HEK293T (cell line): ENCODE measurements at places on chromosomes 3 and 15.

DNA sequence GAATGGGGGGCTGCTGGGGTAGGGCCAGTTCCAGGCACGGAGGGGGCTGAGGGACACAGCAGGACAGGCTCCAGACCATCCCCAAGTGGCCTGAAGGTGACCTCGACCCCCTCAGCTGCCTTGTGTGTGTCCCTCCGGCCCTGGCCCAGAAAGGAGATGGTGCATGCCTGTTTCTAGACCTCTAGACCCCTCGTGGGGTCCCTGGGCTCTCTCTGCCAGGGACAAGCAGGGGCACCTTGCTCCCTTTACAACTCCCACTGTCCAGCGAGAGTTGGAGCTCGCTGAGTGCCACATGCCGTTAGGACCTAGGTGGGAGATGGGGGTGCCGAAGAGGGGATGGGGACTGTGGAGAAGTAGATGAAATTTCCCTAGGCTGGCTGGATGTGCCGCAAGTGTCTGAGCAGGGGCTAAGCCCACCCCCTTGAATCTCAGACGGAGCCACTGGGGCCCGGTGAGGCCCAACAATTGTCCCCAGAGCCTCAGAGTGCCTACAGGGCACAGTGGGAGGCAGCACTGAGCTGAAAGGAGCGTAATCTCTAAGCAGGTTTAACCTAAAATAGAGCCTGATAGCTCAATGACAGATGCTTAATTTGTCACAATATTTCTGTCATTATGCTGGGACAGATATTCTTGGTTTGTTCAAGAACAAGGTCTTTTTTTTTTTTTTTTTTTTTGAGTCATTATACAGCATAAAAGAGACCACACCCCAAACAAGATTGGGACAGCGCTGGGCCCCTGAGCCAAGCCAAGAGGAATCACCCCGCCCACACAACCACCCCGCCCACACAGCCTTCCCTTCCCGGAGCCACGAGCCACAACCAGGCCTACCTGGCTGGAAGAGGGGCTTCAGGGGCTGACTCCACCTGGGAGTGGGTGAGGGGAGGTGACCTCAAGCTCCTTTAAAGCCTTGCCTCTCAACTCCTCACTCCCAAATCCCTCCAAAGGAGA is 23.6 kb upstream of the KLF13 start:
- peak; percentile 37 for DNase-seq

- DNase-seq: no peak
These were observed 93.8 kb downstream of the FRMD5 start for GRCh38 chr15:44101286-44101685.

DNA sequence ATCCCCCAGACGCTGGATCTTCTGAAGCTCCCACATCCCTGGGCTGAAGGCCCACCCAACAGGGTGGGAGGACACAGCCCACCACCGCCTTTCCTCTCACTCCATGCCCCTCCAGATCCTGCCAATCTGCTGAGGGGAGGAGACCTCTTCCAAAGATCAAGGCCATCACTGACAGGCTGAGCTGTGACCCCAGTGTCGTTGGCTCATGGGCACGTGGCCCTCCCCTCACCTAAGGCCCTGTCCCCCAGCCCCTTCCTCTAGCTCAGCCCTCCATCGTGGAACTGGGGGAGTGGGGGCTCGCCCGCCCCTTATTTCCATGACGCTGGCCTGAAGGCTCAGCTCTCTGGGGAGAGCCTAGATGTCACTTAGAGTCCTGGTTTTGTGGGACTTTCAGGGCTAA is 10.4 kb downstream of the C3orf18 start:
- DNase-seq: no peak

GRCh38 chr3:10694179-10694578 is 121.8 kb upstream of the SLC6A11 start:
- no peak for DNase-seq

DNA sequence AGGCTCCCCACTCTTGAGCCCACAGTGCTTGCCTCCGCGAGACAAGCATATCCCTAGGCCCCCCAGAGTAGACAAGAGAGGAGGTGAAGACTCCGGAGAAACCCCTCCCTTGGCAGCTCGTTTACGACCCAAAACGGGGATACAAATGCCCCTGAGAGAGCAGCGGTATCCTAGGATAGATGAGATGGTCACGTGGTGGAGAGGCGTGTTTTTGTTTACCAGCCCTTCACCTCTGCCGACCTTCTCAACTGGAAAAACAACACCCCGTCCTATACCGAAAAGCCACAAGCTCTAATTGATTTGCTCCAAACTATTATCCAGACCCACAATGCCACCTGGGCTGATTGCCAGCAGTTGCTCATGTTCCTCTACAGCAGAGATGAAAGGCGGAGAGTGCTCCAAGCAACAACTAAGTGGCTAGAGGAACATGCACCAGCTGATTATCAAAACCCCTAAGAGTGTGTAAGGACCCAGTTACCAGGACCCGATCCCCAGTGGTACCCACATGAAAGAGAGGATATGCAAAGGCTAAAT is 99.5 kb upstream of the OSBPL11 start:
- no peak for DNase-seq

DNA sequence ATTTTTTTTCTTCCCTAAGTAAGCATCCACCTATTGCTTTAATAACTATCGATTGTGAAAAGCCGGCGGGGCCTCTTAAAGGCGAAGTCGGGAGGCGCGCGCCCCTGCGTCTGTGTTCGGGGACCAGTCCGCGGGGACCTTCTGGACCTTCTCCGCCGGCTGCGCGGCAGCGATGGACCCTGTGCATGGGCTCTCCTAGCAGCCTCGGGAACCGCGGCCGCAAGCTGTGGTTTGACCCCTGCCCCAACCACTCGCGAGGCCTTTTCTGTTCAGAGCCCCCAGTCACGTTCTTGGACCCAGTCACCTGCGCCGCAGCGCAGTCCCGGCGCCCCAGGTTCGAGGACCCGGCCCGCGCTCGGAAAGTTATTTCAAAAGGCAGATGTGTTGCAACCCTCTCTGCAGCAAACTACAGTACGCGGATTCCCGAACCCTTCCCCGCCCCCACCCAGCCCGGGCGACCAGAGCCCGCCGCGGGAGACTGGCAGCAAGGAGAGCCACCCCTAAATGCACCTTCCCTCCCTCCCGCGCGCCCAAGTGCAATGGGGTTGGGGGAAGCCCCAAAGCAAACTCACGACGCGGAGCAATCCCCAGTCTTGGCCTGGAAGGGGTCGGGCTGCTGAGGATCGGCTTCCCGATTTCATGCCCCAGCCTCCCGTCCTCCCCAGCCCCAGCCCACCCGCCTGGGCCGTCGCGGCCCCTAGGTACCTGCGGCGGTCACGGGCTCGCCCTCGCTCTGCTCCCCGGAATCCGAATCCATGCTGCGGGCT is 684 bp downstream of the TNFAIP8L3 start:
- DNase-seq: peak; percentile 11

GRCh38 chr3:121545049-121545573 is 677 bp downstream of the POLQ start:
- DNase-seq: peak; percentile 32

DNA sequence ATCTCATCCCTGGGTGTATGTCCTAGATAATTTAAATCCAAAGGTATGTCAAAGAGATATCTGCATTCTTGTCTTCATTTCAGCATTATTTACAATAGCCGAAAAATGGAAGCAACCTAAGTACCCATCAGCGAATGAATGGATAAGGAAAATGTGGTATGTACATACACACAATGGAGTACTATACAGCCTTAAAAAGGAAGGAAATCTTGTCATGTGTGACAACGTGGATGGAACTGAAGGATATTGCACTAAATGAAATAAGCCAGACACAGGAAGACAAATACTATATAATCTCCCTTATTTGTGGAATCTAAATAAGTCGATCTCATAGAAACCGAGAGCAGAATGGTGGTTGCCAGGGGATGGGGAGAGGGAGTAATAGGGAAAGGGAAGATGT is 16.8 kb upstream of the MGLL start:
- DNase-seq: no peak

GRCh38 chr3:61853912-61854311 is 292.5 kb downstream of the PTPRG start:
- no peak for DNase-seq

GRCh38 chr15:82647045-82647834 is at the start of gene CPEB1:
Gene CPEB1 (minus strand): TSS chr15:82647363. CDS start chr15:82628459, 18,904 bp downstream.
- peak; percentile 69 for DNase-seq

- no peak for DNase-seq
These were observed 9.0 kb upstream of the BTLA start for GRCh38 chr3:112508261-112508660.

DNA sequence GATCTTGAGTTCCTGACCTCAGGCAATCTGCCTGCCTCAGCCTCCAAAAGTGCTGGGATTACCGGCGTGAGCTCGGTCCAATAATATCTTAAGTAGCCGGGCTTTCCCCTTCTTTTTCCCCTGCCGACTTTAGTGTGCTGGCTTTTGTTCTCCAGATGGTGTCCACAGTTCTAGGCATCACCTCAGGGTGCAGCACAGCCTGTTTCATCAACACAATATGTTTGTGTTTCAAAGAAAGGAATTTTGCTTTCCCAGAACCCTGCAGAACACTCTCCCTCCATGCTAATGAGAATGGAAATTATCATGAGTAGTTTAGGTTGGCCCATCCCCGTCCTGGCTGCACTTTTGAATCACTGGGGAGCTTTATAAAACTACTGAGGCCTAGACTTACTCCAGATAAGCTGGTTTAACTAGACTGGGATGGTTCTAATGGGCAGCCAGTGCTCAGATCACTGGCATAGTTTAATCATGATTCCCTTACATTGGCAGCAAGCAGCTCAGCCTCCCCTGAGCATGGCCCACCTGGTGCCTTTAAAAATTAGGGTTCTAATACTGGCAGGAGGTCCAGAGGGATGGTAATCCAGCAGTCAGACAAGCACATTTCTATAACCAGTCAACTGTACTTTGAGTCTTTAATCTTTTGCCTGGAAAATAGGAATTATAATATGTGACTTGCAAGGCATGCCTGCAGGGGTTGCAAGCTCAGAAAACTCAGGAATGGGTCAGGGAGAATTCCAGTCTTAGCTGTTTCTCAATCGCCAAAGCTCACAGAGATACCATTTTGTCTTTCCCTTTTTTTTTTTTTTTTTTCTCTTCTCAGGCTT is 127.6 kb upstream of the RASGRP1 start:
- no peak for DNase-seq

GRCh38 chr3:153574445-153574844 is 412.4 kb downstream of the RAP2B start:
- no peak for DNase-seq

GRCh38 chr3:133899311-133899710 is 3.6 kb upstream of the RAB6B start:
- no peak for DNase-seq

GRCh38 chr15:65839354-65839901 is 29.9 kb upstream of the RAB11A start:
- DNase-seq: no peak

DNA sequence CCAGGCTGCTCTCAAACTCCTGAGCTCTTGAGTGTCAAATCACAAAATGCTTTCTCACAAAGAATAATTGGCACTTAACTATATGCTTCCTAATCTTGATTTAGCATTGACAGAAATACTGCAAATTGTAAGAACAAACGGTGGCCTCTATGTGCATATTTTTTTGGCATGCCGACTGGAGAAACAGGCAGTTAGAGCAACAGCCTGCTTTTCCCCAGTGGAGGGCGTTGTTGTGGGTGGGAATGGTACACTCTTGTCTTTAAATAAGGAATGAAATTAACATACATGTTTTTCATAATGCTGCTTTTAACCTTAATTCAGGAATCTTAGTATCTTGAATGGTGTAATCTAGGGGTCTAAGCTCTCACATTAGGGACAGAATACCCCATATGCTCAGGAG is 31.1 kb upstream of the SV2B start:
- no peak for DNase-seq

GRCh38 chr3:21159543-21159906 is 591.5 kb downstream of the ZNF385D start:
- no peak for DNase-seq

DNA sequence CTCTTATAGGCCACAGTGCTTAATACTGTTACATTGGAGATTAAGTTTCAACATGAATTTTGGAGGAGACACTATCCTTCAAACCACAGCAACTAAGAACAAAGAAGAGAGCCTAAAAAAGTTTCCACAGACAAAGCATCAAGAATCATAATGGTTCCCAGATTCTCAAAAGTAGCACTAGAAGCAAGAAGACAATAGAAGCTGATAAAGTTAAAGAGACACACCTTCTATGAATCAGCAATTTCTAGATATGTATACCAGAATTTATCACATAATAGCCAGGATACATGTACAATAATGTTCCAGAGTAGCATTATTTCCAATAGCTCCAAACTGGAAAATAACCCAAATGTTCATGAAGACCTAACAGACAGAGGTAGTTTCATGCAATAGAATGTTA is 12.2 kb downstream of the NKIRAS1 start:
- DNase-seq: no peak

GRCh38 chr3:42635111-42635510 is 18.4 kb upstream of the ZBTB47 start:
- no peak for DNase-seq

GRCh38 chr3:44930911-44931310 is 45.1 kb downstream of the ZDHHC3 start:
- DNase-seq: no peak

GRCh38 chr3:53402326-53402725 is 55.0 kb upstream of the DCP1A start:
- no peak for DNase-seq

- DNase-seq: no peak
These were observed 18.5 kb downstream of the VILL start for GRCh38 chr3:38008971-38009580.

DNA sequence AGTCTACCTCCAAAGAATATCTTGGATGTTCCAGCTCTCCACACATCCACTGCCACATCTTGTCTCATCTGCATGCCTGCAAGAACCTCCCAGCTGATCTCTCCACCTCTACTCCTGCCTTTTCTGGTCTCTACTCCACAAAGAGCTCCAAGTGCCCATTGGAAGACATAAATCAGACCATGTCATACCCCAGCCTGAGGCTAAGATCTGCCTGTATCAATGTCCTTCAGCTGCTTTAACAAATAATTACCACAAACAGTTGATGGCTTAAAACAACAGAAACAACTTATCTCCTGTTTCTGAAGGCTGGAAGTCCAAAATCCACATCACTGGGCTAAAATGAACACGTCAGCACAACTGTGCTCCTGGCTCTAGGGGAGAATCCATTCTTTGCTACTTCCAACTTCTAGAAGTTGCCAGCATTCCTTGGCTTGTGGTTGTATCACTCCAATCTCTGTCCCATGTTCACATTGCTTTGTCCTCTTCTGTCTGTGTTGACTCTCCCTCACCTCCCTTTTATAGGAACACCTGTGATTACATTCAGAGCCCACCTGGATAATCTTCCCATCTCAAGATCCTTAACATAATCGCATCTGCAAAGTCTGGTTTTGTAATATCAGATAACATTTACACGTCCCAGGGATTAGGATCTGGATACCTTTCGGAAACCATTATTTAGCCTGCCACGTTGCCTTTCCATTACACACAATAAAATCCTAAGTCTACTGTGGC is 17.0 kb upstream of the LMCD1 start:
- no peak for DNase-seq

DNA sequence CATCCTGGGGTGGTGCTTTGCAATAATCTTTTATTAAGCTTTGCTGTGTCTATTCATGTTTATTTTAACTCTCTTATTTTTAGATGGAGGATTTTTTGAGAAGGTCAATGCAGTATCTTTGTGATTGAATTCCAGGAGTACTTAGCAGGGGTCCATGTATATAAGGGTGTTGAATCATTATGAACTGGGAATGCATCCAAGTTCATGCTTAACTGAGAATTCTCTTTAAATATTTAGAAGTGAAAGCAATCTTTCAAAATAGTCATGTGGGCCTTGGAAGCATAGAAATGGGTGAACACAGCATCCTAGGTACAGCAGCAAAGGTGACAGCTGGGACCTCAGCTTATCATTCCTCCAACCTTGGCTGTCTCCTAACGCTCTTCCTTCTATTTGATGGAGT is 27.3 kb downstream of the SPTSSB start:
- no peak for DNase-seq

- no peak for DNase-seq
These were observed 2.5 kb downstream of the ARHGAP31 start for GRCh38 chr3:119296727-119297122.
